Activated CD8-positive, alpha-beta T cell treated with anti-CD3 and anti-CD28 coated beads, Interleukin-2, amount 10 ng/mL, durations not matched to agents 7 days and 5 days (primary cell): ENCODE measurements at places on chromosomes 13 and 19.

DNA sequence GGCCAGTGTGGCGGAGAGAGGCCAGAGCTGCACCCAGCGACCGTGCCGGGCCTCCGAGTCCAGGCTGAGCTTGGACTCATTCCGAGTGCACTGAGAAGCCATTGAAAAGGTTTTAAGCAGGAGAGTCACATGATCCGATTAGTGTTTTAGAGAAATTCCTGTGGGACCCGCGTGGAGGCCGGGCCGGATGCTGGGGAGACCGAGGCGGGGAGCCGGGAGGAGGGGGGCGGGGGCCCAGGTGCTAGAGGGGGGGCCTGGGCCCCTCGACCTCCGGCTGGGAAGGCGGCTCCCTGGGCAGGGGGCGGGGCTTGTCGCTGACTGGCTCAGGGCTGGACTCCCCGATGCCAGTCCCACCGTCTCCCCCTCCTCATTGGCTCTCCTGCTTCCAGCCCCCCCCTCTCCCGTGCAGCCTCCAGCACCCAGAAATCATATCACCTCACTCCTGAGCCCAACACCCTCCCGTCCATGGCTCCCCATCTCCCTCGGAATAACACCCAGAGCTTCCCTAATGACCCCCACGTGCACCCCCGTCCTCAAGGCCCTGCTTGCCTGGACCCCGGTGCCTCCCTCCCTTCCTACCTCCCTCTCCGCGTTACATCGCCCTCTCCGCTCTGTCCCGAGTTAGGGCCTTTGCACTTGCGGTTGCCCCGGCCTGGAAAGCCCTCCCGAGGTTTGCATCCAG, 5.2 kb upstream of the ZNF579 start:
- no peak for DNase-seq

DNA sequence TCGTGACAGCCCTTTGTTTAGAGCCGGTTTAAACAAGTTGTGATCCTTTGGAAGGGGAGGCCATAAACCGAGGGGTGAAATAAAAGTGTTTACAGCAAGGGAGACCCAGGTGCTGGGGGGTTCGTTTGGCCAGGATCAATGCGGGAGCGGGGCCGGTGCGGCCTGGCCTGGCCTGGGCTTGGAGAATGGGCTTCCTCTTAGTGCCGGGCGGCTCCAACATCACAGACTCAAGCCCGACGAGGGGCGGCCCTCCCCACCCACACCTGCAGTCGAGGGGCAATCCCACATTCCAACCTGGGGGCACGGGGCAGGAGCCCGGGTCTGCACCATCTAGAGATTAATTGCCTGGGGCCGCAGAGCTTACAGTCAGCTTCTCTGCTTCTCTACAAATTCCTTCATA, 42.8 kb upstream of the GTF3A start:
- no peak for DNase-seq

- peak; percentile 87 for DNase-seq
These were observed at the start of gene SLC7A1 for GRCh38 chr13:29595380-29596063. Gene SLC7A1, minus strand, starts transcription at chr13:29595688. Its CDS starts 59,500 bp downstream, at chr13:29536188.

GRCh38 chr13:95245071-95245470, 56.2 kb downstream of the ABCC4 start:
- DNase-seq = no peak

DNA sequence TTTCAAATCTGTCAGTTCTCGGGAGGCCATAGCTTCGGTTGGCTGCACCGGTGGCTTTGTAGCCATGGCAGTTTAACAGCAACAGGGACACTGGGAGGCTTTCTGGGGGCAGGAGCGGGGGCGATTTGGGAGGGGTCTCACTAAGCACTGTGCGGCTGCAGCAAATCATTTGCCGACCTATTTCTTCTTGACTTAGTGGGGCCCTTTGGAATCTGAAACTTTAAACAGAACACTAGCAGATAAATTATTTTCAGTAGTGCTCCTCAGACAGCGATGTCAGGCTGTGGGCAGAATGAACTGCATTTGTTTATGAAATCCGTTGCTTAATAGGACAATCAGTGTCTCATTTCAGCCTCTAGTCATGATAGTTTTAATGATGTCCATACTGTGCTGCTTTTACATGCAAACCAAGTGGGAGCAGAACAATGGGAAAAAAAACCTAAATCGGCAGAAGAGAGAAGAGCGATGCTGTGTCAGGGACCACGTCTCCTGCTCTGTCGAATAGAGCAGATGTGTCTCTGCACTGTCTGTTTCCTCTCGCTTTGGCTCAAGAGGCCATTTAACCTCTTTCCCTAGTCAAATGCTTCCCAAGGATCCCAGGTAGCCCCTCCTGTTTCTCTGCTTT, 211.9 kb downstream of the OLFM4 start:
- no peak for DNase-seq

- no peak for DNase-seq
These were observed 15.9 kb upstream of the C13orf46 start for GRCh38 chr13:113989585-113990300.

GRCh38 chr19:49380391-49380790, 7.7 kb upstream of the KASH5 start:
- no peak for DNase-seq

DNA sequence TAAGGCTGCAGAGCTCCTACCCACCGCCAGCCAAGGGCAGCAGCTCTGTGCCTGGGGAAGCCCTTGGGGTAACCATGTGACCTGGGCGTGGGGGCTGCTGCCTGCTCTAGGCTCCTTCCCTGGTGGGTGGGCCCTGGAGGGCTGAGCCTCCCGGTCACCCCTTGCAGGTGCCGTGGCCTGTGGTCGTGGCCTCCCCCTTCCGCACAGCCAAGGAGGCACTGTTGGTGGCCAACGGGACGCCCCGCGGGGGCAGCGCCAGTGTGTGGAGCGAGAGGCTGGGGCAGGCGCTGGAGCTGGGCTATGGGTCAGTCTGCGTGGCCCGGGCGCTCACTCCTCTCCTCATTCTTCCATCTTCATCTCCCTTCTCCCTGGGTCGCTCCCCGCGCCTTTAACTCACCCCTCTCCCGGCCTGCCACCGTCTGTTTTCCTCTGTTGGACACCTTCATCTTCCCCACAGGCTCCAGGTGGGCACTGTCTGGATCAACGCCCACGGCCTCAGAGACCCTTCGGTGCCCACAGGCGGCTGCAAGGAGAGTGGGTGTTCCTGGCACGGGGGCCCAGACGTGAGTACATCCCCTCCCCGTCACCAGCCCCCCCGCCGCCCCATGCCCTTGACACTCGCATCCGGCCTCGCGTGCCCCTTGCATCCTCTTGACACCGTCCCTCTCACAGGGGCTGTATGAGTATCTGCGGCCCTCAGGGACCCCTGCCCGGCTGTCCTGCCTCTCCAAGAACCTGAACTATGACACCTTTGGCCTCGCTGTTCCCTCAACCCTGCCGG, 9.9 kb upstream of the FLT3LG start:
- DNase-seq = no peak

DNA sequence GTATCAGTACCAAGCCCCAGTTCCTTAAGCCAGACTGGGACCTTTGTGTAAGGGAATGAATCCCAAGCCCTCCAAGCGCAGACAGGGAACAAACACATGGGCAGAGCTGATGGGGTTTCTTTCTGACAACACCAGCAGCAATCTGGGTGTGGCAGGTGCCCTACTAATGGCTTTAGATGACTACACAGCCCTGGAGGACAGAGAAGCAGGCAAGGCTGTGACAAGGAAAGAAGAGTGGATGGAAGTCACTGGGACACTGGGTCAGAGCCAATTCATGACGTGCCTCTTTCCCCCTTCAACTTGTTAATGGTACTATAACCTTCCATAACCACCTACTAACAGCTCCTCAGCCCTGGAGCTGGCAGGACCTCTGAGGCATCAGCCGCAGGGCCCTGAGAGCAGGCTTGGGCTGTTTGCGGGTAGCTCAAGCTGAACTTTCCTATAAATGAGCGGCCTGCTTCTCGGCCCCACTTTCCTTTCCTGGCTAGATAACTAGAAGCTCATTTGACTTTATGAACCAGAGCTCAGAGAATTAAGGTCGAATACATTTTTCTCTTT, 38.9 kb downstream of the RASL11A start:
- no peak for DNase-seq

GRCh38 chr19:49554701-49555181, 25.6 kb downstream of the NOSIP start:
- peak; percentile 77 for DNase-seq

- no peak for DNase-seq
These were observed 35.0 kb downstream of the NAA16 start for GRCh38 chr13:41345914-41346589.

- no peak for DNase-seq
These were observed 10.1 kb upstream of the LRCH1 start for GRCh38 chr13:46542833-46543232.

GRCh38 chr19:27966390-27966816, 1246.5 kb downstream of the UQCRFS1 start:
- DNase-seq = no peak

DNA sequence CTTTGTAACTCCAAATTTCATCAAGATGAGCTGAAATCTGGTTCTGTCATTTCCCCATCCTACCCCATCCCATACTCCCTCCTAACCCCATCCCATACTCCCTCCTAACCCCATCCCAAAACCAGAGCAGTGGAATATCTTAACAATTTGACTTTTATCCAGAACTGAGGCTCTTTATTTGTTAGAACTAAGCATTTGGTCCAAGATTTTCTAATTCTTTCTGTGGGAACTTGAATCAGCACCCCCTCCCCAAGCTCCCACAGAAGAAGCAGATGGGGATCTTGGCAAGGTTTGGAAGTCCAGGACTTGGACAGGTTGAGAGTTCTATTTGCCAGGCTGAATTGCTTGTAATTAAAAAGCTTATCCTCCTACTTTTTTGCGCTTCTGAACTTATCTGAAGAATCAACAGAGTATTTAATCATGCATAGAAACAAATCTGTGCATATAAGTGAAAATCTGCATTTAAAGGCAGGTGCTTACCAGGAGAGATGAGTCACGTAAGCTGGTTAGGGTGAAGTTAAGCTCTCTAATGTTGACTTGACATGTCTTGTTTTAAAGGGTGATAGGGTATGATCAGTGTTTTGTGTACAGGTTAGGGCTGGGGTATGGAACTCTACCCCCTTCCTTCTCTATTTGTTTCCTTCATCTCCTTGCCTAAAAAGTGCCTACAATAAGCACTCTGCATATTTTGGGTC, 111.1 kb downstream of the COG6 start:
- DNase-seq = no peak

DNA sequence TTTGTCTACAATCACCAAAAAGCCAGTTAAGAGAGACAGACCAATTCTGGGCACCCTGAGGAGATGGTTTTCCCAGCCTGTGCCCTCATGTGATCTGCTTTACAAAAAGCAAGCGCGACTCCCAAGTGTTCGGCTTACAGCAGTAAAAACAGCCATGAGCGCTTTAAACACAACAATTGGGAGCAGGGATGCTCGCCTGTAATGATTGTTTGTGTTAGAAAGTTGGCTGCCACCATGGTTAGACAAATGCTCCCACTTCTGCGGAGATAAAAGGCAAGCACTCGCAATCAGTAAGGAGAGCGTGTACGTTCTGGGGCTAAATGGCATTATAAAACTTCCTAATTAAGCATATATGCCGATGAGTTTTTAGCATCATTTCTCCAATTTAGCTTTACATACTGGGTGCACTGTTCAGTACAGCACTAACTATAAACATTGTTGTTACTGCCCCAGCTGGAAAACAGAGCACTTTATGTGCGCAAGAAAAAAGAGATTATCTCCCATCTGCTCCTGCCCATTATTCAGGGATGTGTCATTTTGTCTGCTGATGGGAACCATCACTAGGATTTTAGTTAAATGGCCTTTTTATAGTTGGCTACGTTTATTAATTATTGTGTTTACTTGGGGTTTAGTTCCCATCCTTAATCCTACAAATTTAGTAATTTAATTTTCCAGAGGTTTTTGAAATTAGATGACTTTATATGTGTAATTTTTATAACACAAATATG, 309.3 kb upstream of the MAB21L1 start:
- DNase-seq = no peak

DNA sequence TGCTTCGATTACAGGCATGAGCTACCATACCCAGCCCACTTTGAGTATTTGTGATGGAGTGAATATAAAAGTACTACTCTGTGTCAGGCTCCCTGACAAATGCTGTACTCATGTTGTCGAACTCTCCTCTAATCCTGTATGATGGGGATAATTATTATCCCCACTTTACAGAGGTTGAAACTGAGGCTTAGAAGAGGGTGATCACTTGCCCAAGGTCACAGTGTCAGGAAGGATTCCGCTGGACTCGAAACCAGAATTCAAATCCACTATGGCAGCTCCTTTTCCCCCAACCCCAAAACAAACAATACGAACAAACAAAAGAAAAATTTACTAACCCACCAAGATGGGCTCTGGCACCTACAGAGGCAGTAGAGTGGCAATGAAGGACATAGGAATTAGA, 1.7 kb upstream of the PPP5C start:
- DNase-seq = no peak

DNA sequence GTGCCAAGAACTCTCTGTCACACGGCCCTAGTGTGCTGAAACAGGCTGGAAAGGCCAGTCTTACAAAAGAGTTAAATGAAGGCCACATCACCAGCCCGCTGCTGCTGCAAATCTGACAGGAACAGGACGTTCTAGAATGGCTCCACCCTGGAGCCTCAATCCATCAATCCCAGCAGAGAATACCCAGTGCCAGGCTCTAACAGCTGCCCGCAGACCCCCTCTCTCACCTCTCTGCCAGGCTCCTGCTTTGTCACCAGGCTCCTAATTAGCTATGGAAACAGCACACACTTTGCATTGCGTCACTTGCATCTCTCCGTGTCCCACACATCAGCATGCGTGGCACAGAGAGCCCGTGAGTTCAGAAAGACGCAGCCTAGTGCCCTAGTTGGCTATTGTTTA, 314.1 kb downstream of the FOXO1 start:
- no peak for DNase-seq

GRCh38 chr19:16319481-16319880, 5.1 kb upstream of the KLF2 start:
- DNase-seq = peak; percentile 56

DNA sequence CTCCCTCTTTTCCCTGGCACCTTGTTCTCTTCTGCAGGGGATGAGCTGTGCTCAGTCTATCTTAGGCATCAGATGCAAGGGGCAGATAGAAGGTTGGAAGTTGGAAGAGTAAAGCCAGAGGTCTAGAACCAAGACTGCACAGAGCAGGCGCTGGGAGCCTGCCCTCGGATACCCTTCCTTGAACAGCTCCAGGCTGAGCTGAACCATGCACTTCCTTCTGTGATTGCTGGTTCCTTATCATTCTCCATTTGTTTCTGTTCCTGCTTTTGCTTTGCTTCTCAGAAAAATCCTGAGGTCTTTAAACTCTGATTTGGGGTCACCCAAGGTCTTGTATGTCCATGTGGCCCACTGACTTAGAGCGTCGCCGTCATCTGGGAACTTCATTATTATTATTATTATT, 36.3 kb downstream of the ARHGEF18 start:
- no peak for DNase-seq
